ENCODE measurements at places on chromosomes 1 and 21. TPM values are rescaled to one million over a fixed set of nuclear protein-coding genes. Genes with fewer than 3 reads are reported as not detected.

The TSACC gene
- total RNA-seq, result not detected

DNA sequence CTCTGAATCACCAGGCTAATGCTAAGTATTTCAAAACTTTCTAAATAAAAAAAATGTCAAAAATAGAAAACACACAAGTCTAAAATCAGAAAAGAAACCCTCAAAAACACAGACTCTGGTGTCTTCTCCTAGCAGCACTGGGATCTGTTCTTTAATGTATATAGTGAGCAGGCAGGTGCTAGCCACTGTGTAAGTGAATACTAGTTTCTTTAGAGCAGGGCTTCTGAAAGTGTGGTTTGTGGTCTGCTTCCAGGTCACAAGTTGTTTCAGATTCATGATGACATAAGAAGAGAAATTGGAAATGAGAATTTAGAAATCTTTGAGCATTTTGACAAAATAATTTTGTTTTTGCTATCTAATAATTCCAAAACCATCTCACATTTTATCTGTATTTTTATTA, 763.1 kb downstream of the USP25 start:
- no peaks in the 10 kb centered on the region for H3K27me3 ChIP-seq
- DNase-seq, result no peak
- H3K36me3 ChIP-seq, result peaks cover 7% of the 10 kb centered on the region
- no peak overlapping the region for H3K27ac ChIP-seq
- H3K4me3 ChIP-seq, result no peak overlapping the region

The PLPP3 gene
- 163 TPM for total RNA-seq

DNA sequence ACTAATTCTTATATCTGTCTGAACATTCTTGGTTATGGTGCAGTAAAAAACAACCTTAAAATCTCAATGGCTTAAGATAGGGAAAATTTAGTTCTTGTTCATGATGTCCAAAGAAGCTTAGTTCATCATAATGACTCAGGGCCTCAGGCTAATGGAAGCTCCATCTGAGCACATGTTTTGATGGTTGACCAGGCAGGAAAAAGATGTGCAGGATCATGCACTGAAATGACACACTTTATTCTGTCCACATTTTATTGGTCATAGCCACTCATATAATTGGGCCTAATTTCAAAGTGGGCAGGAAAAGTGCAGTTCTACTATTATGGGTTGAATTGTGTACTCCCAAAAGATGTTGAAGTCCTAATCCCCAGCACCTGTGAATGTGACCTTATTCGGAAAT, 198.2 kb downstream of the CENPF start:
- no peak overlapping the region for H3K27ac ChIP-seq
- no peak overlapping the region for H3K4me3 ChIP-seq
- no peaks in the 10 kb centered on the region for H3K4me1 ChIP-seq
- H3K36me3 ChIP-seq, result no peaks in the 10 kb centered on the region
- no peaks in the 10 kb centered on the region for H3K27me3 ChIP-seq
- no peak for DNase-seq

DNA sequence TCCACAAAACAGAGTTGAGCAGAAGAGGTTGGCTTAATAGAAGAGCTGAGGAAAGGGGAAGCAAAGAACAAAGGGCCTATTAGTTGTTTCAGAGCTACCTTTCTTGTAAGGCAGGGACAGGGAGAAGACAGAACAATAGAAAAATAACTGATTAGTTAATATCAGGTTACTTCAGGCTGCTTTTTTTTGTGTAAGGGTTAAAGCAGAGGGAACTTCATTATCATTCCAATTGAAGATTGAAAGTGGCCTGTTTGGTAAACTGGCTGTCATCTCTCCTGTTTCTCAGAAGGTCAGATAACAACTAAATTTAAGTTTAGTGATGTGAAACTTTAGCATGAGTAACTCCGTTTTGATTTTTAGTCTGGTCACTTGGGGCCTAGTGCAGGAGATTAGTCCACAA, 22.3 kb downstream of the CDC42 start:
- no peak overlapping the region for H3K27ac ChIP-seq
- no peaks in the 10 kb centered on the region for H3K27me3 ChIP-seq
- H3K4me1 ChIP-seq, result peaks cover 83% of the 10 kb centered on the region
- no peak overlapping the region for H3K4me3 ChIP-seq
- H3K36me3 ChIP-seq, result no peaks in the 10 kb centered on the region

All from heart left ventricle (tissue), 16 donors.